Stimulated activated CD4-positive, alpha-beta T cell treated with anti-CD3 and anti-CD28 coated beads, Interleukin-15, amount 100 ng/mL, for 24 hours (primary cell): ENCODE measurements at places on chromosomes 3 and 15.
A peak's percentile ranks its signal among the peaks of the same experiment; 100 is the strongest.

DNA sequence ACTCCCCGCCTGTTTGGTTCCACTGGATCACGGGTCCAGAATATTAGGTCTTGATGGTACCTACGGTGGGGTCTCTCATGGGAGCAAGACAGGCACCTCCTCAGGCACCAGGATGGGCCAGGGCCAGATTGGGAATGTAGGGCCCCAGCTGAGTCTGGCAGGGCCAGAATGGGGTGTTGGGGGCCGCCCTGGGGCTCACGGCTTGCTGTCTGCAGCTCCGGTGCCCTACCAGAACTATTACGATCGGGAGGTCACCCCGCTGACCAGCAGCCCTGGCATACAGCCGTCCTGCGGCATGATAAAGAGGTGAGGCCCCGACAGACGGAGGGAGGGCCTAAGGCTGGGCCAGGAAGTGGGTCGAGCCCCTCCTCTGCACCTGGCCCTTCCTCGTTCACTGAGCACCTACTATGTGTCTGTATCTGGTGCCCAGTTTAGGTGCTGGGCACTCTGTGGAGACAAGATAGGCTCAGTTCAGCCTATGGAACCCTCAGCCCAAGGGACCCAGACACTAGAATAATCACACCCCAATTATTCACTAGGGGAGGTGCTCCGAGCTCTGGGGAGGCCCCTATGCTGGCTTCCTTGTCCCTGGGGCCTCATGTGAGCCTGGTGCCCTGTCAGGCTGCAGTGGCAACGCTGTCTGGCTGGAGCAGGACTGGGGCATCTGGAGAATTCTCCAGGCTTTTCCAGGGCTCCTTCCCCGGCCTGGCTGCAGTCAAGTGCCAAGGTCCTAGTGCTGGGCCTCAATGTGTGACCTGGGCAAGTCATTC lies 37.9 kb downstream of the PSTPIP1 start:
- peak; percentile 3 for DNase-seq

GRCh38 chr3:38085311-38085942 lies 46.4 kb downstream of the DLEC1 start:
- no peak for DNase-seq

GRCh38 chr3:12758025-12758781 lies 856 bp downstream of the TMEM40 start:
- no peak for DNase-seq

GRCh38 chr3:127168271-127168670 lies 24.7 kb upstream of the PRR23E start:
- no peak for DNase-seq

DNA sequence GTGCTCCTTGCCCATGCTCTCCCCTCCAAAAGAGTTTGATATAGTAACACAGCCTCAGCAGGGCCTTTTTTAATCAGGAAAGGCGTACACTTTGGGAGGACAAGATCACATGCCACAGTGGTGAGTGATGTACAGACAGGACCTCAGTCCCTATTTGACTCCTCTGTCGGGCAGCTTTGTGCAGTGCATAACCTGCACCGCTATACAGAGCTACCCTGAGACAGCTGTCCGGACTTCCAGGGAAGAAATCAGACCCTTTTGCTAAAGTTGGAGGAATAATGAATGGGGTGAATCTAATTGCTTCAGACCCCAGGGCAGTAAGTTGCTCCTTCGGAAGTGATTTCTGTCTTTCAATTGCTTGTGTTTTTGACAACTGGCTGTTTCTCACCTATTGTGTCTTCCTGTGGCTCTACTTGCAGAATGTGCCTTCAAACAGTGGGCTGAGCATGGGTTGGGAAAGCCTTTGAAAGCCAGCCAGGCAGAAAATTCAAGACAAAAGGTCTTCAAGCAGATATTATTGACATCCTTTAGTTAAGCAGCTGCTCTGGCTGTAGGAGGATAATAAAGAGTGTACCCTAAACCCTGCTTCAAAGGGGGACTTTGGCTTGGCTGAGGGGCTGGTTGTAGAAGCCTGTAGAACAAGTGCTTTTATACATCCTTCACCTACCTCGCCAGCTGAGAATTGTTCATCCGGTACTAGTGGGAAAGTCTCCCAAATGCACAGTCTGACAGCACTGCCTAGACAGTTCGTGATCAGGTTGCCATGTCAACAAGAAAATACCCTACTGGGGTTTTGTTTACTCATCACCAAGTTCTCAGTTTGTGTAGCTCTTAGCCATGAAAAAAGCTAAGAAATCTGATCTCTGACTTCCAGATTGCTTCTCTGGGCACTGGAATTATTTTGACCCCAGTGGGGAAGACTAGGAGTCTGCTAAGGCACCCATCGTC lies 35.1 kb downstream of the SNTN start:
- DNase-seq = no peak

DNA sequence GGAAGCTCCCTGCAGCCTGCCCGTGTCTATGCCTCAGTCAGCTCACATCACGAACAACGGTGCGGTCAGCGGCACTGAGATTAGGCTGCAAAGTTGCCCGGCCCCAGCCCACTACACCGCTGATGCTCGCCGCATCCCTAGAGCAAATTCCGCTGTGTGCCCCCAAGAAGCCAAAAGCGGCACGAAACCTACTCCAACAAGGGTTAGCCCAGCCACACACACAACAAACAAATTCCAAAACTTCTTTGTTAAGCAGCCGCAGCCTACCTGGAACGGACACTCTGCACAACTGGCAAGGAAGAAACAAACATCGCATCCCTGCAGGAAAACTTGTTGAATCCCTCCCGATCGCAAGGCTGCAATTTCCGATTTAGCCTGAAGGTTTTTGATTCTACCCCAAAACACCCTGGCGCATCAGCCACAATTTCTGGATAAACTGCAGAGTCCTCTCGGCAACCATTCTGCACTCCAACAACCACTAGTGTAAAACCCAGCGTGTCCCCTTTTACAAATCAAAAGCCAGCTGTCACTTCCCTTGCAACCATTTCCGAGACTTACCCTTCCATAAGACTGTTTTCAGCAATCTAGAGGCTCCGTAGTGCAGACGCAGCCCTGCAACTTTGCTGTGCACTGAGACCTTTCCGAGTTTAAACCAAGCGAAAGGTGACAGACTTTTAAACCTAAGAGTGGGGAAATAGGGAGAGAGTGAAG lies 449 bp downstream of the ROBO1 start:
- DNase-seq = no peak

DNA sequence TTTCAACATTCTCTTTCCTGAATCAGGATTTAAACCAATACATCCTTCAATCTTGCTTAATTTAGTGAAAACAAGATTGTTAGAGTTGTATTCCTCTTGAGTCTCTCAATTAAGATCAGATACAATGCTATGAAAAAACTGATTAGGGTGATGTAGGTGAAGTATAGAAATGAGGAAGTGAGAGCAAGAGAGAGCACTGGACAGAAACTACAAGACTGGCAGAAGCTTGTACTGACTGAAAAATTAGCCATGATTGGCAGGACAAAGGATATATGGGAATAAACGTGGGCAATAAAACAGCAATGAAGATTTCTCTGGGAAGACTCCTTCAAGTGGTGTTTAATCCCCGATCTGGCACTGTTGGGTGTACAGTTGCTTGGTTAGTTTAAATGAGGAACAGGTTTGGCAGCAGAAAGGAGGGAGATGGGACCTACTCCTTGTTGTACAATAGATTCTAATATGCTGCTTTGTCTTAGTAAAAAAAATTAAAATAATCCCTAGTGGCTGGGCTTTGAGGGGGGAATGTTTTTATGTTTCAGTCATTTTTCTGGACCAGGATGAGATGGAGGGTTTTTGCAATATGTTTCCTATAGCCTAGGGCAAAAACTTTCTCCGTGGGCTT lies 252.7 kb downstream of the SLC9A9 start:
- DNase-seq = no peak

- DNase-seq = no peak
Measured at GRCh38 chr3:5891711-5892110, 704.2 kb downstream of the EDEM1 start.

DNA sequence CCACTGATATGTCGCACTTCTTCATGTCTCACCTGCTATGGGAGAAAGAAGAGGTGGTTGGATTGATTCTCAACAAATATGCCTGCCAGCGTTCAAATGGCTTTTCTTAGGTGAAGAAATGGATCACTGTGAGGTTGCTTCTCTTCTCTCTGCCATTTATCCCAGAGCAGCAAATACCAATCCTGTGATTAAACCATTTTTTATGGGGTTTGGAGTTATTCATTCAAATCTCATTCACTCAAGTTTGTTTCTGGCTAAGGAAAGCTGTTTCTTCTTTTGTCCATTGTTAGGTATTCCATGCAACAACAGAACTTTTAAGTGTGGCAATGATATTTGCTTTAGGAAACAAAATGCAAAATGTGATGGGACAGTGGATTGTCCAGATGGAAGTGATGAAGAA lies 12.2 kb upstream of the C3orf52 start:
- no peak for DNase-seq

DNA sequence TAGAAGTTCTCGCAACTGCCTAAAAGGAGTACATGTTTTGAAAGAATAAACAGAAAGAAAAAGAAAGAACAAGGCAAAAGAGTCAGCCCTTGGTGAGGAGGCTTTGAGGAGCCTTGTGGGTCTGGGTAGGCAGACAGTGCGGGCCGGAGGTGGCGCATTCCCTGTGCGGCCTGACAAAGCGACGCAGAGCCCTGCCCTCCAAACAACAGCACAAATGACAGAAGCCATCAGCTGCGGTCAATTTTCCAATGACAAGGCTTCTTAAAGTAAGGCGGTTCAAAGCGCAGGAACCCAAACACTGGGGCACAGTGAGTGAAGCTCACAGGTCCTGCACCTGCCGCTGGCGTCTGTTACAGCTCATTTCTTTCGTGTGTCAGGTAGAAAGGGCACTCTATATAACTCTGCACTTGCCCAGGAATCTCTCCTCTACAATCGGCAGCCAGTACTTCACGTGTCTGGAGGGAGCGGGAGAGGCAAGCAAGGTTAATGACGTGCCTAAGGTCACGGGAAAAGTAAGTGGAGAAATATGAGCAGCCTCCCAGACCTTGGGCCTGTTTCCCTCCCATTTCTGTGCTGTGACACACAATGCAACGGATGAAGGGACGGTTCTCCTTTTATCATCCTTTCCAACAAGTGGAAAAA lies 178.1 kb downstream of the OPA1 start:
- DNase-seq = no peak

- no peak for DNase-seq
Measured at GRCh38 chr3:166444756-166445155, 607.5 kb upstream of the BCHE start.

DNA sequence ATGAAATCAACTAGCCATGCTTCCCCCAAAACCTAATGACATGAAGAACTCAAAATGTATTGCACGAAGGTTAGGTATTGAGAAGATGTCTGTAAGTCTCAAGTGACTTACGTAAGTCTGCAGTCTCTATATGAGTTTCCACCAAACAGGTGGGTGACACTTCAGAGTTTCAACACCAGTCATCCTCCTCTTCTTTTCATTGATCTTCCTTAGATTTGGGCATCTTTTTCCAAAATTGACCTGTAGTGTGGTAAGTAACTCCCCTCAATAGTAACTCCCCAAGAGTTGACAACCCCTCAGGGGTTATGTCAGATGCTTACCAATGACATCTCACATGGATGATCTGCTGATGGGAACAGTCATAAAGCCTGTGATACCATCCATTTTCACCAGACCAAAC lies 46.1 kb downstream of the GPR176 start:
- DNase-seq = no peak

DNA sequence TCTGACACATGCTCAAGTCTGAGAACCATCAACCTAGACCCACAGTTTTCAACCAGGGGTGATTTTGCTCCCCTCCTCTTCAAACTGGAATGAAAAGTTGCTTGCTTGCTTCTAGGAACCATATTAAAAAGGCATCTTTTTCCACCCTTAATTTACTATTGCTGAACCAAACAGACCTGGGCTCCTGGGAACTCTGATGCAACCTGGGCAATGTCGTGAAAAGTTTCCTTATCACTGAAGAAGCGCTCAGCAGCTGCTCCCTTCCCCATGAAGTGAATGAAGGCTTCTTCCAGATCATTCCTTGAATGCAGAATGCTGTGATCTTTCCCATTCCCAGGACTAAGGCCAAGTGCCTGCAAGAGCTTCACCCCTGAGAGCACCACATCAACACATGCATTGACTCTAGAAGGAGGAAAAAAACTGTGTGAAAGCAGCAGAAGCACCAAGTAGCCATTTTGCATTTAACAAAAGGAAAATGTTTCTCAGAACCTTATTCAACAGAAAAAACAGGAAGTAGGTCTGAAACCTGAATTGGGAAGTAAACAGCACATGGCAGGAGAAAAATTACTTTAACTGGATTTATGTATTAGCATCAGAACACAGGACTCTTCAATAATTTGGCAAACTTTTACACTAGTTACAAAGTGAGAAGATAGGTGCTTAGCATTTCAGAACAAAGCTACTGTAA lies 8.7 kb downstream of the ADPGK start:
- DNase-seq = no peak

DNA sequence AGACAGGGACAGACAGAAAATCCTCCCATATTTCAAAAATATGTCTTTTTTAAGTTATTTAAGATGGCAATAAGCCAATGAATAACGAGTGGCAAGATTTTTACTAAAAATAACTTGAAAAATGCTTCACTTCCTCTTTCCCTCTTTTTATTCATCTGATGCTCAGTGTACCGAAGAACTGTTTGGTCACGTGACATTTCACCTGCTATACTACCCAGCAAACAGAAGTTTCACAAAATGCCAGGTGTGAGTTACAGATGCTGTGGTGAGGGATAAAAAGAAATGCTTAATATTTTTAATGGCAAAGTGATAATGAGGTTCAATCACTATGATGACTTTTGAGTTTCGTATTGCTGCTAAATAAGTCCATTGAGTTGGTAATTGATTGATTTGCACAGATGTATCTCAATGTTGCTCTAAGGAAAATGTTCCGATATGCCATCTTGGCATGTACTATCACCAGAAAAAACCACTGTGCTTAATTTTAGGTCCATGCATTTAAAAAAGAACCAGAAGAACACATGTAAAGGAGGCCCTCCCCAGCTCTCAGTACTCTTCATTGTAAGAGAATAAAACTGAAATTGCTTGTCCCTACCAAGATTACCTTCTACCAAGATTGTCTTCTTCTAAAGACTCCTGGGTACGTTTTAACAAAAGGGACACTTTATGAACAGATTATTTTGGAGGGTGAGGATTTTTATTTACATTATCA lies 26.0 kb upstream of the SEC62 start:
- DNase-seq = no peak

GRCh38 chr3:30752970-30753369 lies 141.5 kb downstream of the GADL1 start:
- DNase-seq = peak; percentile 11

GRCh38 chr15:91522605-91523332 lies 330.7 kb upstream of the SLCO3A1 start:
- no peak for DNase-seq
